GDM1 (cell line): ENCODE measurements at places on chromosomes 4 and X.

DNA sequence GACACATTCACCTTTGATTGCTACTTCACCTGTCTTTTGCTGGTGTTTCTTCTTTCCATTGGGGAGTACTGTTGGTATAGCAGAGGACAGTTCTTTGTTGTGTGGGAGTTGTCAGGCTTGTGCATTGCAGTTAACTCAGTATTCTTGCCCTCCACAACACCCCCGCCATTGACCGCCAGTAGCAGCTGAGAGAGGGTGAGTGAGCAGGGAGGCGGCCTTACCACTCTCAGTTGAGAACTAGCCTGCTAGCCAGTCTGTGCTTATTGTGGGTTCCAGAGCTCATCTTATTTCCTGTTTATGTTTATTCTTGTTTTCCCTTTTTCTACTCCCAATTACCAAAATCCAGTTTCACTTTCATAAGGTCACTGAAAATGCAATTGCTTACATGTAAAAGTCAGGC is 52.2 kb downstream of the STIM2 start:
- DNase-seq: no peak

GRCh38 chr4:80036949-80037685 is 35.9 kb downstream of the ANTXR2 start:
- no peak for DNase-seq

DNA sequence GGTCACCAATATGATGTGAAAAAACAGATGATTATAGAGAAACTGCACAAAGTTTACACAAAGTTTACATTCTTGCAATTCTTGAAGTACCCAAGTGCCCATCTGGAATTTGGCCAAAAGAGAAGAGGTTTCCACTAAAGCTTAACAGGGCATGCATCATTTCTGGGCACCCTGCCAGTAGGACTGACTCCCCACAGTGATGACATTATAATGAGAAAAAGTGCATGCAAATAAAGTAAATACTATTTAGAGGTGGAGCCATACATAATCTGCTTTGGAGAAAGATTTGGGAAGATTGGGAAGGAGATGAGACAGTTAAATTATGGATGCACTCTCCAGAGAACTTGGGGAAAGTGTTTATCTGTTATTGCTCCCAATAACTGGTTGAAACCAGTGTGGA is 93.7 kb upstream of the TRPC3 start:
- DNase-seq: no peak

DNA sequence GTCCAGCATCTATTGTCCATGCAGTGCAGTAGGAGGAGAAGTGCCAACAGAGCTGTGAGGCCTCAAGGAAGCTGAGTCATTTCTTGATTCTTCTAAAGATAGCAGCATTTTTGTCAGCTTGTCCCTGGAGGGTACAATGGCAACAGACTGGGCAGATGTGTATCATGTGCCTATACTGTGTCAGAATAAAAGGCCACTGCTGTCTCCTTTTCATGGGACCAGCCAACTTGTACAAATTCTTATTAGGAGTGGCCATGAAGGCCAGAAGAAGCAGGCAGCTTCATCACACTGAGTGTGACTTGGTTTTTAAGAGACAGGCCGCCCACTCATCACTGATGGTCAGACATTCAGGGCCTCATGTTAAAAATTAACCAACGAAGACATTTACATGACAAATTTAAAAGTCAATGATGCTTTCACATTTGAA is 185.0 kb upstream of the FAM241A start:
- DNase-seq: no peak

DNA sequence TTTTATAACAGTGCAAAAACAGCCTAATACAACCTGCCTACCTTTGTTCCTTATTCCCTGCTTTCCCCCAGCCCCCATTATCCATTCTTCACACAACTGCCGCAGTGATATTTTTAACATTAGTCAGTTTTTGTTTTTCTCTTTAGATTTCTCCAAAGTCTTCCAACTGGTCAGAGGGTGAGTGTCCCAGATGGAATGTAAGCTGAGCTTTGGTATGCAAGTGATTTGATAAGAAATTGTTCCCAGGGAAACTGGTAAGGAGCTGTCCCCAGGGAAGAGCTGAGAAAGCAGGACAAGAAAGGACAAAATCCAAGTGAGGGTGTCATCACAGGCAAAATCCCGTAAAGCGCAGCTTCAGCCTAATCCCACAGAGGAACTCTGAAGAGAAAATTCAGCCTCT is 475.5 kb upstream of the ADGRL3 start:
- DNase-seq: no peak
